ENCODE measurements at places on chromosomes 3 and 15. TPM values are rescaled to one million over a fixed set of nuclear protein-coding genes. Genes with fewer than 3 reads are reported as not detected.

DNA sequence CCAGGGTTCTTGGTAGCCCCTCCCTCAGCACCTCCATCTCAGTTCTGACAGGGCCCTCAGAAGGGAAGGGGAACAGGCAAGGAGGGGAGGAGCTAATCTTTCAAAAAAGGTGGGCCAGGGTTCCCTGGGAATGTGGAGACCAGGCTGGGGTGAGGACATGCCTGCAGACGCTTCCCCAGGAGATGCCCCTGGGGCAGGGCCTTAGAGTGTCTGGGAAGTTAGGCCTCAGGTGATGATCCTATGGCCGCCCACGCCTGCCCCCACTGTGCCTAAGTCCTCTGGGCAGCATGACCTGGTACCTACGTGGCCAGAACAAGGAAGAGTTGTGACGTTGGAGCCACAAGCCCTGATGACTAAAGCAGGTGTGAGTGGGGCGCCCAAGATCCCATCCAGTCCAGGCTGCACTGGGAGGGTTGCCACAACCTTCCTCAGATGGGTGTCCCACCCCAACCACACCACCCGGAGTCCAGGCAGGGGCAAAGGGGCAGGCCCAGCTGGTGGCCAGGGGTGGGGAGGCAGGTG lies 3.9 kb upstream of the SEMA3B start:
- DNase-seq: no peak

DNA sequence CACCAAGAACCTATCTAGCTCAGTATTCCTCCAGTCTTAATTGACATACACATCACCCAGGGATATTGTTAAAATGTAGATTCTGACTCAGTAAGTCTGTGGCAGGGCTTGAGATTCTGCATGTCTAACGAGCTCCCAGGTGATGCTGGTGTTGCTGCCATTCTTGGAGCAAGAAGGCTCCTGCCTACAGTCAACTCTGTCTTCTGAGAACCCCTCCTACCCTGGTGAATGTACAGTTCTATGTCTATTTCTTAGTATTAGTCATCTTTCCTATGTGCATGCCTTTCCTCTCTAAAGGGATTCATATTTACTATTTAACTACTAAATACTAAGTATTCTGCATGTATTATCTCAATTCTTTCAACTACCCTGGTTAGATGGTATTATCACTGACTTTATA lies 268.7 kb downstream of the EDEM1 start:
- no peak for DNase-seq

GRCh38 chr15:71139241-71139640 lies 24.0 kb downstream of the THSD4 start:
- DNase-seq: no peak

- DNase-seq: no peak
Observed at GRCh38 chr3:123353850-123354233, 95.0 kb downstream of the ADCY5 start.

The INAFM2 gene
- total RNA-seq: 5.8 TPM

The CHCHD4 gene
- 23.2 TPM for total RNA-seq

GRCh38 chr15:53437985-53438841 lies 321.2 kb downstream of the WDR72 start:
- DNase-seq: no peak
